Activated CD4-positive, alpha-beta T cell treated with anti-CD3 and anti-CD28 coated beads, Interleukin-2, Interleukin-6, amounts not matched to agents 100 ng/mL and 50 ng/mL, durations not matched to agents 16 hours and 8 hours (primary cell): ENCODE measurements at places on chromosomes 12 and 14.
A peak's percentile ranks its signal among the peaks of the same experiment; 100 is the strongest.

- DNase-seq = no peak
Measured at GRCh38 chr14:53842938-53843337, 113.7 kb downstream of the BMP4 start.

DNA sequence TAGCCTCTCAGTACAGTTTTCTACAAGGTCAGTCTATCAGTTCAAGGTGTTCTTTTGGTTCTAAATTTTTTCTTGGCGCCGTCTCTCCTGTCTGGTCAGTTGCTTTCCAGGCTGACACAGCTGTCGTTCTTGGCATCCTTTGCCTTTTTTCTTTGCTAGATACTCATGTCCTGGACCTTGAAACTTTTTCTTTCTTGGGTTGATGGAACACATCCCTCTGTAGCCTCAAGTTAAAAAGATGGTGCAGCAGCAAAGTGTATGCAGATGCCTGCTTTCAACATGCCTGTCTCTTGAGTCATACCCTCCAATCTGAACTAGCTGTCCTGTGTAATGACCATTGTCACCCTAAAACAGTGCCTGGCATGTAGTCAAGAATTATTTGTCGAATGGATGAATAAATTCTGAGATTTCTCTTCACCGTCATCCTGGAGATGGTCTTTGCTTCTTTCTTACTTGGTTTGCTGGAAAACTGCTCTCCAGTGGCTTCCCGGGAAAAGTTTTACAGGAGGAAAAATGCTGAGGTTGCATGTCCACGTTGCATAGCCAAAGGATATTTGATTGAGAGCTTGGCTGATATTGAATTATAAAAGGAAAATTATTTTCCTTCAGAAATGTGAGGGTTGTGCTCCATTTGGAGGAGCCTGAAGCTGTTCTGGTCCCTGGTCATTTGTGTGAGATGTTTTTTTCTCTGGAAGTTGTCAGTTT lies 4.6 kb downstream of the NYNRIN start:
- DNase-seq = no peak

- no peak for DNase-seq
Measured at GRCh38 chr12:51127050-51127729, 43.8 kb upstream of the CSRNP2 start.

- DNase-seq = no peak
Measured at GRCh38 chr12:76489737-76490136, 69.8 kb downstream of the OSBPL8 start.

GRCh38 chr12:65125247-65125646 lies 4.1 kb upstream of the WIF1 start:
- DNase-seq = no peak

DNA sequence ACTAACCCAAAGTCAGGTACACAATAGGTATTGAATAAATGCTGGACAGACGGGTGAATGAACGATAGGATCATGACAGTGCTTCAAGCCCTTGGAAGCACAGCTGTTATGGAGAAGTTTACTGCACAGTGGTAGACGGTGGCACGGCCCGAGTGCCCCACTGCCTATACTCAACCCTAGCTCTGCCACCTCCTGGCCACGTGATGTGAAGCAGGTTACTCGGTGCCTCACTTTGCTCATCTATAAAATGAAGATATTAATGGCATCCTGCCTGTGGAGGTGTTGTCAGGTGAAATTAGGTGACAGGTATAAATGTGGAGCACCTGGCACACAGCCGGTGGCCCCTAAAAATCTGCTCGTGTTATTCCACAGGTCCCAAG lies 5.8 kb downstream of the ASB2 start:
- DNase-seq = peak; percentile 76

DNA sequence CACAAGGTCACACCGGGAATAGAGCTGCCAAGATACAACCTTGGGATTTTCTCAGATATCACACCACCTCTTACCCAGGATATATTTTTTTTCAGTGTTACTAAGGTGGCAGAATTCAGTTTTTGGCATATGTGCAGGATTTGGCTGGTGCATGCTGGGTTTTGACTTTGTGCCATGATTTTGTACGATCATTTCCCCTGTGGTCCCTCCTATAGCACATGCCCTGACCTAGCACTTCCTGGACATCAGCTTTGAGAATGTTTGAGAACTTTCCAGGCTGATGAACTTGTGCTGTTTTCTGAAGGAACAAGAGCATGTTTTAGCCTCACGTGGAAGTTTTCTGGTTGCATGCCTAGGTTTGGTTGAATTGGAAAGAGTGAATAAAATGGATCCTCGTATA lies 11.0 kb upstream of the TBPL2 start:
- DNase-seq = no peak

- DNase-seq = no peak
Measured at GRCh38 chr14:73280903-73281302, 43.6 kb downstream of the PAPLN start.

DNA sequence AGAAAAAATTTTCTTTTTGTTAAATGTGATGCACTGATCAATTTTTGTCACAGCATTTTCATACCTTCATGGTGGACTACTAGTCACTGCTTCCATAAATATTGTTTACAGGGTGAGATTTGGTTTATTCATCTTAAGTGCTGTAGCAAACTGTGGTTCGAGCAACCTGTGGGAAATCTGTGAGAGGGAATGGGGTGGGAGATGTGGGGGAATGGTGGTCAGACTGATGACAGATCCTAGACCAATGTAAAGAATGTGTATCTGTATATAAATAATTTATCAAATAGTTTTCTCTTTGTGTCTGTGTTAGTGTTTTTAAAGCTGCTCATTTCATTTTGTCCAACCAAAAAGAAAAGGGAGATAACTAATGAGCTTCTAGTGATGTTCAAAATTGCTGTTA lies 26.7 kb downstream of the CSRP2 start:
- no peak for DNase-seq

DNA sequence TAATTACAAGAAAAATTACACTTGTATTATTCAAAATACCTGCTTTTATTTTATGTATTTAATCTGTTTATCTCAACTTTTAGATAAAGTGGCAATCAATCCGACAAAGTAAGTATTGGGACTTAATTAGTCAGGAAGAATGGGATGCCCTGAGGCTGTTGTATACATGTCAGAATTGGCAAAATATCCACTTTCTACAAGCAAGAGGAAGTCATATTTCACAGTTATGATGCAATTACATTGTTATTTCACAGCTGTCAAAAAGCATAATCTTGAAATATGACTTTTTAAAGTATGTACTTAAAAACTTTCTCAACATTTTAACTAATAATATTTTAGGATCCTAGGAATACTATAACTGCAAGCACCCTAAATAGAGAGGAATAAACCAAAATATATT lies 357.1 kb upstream of the MGAT4C start:
- DNase-seq = no peak

DNA sequence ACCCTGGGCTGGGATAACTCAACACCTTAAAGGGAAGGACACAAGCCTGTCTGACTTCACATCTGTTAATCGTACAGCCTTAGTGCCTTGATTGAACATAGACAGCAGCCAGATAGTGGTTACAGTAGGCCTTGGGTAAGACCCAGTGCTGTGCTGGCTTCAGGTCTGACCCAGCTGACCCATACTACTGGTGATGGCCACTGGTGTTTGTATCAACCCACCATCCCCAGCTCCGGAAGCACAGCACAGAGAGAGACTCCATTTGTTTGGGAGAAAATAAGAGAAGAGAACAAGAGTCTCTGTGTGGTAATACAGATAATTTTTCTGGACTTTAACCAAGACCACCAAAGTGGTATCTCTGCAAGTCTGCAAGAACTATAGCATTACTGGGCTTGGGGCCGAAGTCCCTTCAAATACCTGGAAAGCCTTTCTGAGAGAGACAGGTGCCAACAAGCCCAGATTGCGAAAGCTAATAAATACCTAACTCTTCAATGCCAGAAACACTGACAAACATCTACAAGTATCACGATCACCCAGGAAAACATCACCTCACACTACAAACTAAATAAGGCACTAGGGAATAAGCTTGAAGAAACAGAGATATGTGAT lies 330.1 kb upstream of the GARIN2 start:
- no peak for DNase-seq

DNA sequence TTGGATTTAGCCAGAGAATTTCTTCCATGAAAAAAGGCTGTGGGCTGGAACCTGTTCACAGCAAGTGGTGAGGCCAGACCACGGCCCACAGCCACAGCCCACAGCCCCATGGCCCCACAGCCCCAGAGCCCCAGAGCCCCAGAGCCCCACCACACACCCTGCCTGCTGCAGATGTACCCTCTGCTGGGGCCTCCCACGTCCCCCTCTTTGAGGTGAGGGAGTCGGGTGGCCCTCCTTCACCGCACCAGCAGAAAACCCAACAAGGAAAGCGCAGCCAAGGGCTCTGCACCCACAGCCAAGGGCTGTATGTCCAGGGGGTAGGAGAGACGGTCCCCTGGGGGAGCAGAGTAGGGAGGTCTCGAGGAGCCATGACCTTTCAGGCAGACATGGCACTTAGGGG lies 327.5 kb upstream of the DIO3 start:
- no peak for DNase-seq

GRCh38 chr12:40351976-40352375 lies 127.2 kb downstream of the LRRK2 start:
- no peak for DNase-seq

DNA sequence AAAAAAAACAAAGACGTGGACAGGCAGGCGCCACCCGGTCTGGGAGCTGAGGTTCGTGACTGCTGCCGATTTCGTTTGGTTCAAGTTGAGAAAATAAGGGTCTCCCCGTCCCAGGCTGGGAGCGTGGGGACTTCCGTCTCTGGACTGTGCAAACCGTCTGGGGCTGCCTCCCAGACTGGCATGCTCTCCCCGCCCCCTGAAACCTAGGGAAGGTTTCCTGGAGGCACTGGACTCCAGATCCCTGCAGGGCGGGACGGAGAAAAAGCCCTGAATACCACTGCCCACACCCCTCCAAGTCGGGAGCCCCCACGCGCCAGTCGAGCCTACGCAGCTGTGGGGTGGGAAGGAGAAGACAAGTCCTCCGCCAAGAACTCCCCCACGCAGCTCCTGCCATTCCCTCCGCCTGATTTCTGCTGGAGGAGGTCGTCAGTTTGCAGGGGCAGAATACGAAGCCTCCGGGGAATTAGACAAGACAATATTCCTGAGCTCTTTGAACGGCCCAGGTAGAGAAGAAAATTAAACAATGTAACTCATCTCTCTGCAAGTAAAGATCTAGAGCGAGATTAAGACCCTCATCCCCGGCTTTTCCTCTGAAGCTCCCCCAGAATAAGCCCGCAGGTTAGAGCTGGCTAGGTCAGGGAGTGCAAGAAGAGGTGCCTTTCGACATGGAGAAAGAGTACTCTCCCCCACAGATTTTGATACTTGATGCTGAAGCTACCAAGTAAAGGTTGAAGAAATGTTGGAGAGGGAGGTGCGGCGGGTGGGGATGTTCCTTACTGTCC lies 10.4 kb upstream of the HOXC13 start:
- DNase-seq = no peak

DNA sequence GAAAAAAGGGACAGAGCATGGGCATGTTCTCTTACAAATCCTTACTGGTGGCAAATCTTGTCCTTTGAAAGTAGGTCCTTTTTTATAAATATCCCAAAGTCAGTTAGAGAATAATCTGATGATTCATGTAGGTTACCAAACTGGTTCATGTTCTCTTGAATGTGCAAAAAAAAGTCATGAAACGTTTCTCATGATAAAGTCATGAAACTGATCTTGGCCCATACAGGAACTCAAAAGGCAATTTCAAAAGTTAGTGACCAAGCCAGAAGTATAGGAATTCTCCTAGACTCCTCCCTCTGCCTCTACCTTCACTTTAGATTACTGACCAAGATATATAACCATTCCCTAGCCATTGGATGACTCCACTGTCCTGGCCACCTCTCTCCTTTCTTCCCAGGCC lies 27.3 kb upstream of the SPTSSA start:
- DNase-seq = no peak

- DNase-seq = peak; percentile 45
Measured at GRCh38 chr14:22565391-22565945, 23.6 kb downstream of the DAD1 start.

DNA sequence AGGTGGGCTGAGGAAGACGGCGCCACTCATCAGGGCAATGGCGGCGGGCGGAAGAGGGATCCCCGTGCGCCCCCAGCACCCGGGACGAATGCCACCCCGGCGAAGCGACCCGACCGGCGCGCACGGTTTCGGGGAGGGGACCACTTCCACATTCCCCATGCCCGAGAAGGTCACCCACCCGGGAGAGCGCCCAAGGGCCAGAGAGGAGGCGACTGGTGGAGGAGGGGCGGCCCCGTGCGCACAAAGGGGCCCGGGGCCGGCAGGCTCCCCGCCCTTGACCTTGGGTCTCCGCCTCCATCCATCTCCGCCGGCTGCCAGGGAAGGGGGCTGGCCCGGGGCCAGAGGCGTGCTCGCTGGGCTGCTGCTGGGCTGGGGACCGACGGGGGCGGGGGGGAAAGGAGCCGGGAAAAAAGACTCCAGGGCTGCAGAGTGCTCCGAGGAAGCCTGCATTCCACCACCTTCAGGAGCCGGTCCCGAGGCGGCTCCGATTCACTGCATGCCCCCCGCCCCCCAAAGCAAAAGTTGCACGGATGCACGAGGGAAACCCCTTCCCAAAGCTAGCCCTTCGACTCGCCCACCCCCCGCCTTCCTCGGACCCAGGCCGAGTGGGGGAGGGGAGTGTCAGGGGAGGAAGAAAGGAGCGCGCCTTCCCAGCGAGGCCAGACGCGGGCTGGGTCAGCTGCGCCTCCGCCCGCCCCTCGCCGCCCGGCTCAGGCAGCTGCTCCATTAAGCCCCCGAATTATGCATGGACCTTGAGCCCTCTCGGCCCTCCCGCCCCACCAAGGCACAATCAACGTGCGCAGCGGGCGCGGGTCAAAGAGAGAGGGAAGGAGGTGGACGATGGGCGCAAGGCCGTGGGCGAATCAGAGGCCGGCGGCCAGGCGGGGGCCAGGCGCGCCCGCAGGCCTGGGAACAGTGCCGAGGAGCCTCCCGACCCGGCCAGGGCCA lies 26.2 kb downstream of the BCL11B start:
- no peak for DNase-seq

- DNase-seq = peak; percentile 57
Measured at GRCh38 chr14:21768116-21768874, 94.7 kb upstream of the OR4E1 start.

DNA sequence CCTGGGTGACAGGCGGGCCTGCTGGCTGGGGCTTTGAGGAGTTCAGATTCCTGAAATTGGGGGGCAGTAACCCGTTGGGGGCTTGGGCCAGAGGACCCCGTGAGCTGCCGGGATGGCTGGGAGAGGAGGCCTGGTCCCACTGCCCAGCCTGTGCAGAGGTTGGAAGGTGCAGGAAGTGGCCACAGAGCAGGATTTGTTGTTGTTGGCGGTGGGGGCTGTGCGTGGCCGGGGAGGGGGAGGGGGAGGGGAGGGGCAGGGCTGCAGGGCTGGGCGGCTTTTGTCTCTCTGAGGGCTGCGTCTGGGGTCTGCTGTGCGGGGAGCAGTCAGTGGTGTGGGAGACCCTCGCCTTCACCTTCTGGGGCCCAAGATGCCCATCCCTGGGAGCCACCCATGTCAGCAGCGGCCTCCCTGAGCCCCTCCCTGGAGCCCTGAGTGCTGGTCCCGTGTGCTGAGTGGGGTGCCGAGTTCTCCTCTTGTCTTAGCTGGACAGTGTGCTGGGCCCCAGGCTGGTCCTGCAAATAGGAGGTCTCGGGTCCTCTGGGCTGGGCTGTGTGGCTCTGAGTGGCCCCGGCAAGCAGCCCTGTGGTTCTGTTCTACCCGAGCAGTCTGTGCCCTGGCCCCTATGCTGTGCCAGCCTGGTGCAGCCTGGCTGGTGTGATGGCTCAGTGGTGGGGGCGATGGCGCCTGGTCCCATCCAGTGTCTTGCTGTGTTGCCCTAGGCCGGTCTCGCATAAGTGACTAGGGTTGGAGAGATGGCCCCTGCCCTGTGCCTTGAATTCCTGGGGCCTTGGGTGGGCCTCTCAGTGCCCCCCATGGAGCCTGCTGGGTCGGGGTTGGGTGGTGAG lies 10.3 kb downstream of the KIF26A start:
- DNase-seq = no peak
